ENCODE measurements at places on chromosomes 3 and 15.
A peak's percentile ranks its signal among the peaks of the same experiment; 100 is the strongest.

GRCh38 chr3:184078851-184079250, 18.0 kb upstream of the HTR3E start:
- no peak for DNase-seq

DNA sequence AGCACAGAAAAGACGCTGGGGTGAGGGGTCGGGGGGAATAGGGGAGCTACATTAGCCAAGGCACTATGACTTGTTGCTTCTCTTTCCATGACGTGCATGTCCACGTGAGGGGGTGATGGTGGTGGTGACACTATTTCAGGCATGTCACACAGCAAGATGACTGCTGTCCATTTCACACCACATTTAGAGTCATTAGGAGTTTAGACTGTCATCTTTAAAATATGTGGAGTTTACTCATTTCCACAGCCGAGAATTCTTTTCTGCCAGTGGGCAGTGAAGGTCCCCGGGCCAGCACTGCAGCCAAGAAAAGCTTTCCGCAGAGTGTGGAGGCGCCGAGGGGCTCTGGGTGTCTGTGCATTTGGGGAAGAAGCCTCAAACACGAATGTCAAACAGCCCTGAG, 954 bp upstream of the DGKG start:
- DNase-seq, result no peak

- DNase-seq, result no peak
These were observed 28.6 kb downstream of the RLBP1 start for GRCh38 chr15:89192766-89193165.

- no peak for DNase-seq
These were observed 32.3 kb upstream of the BNIP2 start for GRCh38 chr15:59721411-59721810.

- no peak for DNase-seq
These were observed 29.2 kb upstream of the RPL29 start for GRCh38 chr3:52024765-52025452.

DNA sequence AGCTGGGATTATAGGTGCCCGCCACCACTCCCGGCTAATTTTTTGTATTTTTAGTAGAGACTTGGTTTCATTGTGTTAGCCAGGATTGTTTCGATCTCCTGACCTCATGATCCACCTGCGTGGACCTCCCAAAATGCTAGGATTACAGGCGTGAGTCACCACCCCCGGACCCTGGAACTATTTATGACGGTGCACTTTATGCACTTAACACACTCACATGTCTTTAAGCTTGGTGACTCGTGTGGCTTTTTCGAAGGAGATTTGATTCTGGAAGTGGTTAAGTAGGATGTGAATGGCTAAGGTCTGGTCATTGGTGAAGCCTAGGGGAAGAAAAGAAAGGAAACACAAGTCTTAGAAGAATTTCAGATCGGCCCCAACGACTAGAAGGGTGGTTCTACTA, 20.3 kb downstream of the BBS4 start:
- DNase-seq, result no peak

GRCh38 chr3:183582161-183582560, 26.7 kb upstream of the KLHL6 start:
- no peak for DNase-seq

- DNase-seq, result no peak
These were observed 10.6 kb downstream of the LRIG1 start for GRCh38 chr3:66490214-66490613.

GRCh38 chr15:70343961-70344621, 246.4 kb upstream of the TLE3 start:
- no peak for DNase-seq

DNA sequence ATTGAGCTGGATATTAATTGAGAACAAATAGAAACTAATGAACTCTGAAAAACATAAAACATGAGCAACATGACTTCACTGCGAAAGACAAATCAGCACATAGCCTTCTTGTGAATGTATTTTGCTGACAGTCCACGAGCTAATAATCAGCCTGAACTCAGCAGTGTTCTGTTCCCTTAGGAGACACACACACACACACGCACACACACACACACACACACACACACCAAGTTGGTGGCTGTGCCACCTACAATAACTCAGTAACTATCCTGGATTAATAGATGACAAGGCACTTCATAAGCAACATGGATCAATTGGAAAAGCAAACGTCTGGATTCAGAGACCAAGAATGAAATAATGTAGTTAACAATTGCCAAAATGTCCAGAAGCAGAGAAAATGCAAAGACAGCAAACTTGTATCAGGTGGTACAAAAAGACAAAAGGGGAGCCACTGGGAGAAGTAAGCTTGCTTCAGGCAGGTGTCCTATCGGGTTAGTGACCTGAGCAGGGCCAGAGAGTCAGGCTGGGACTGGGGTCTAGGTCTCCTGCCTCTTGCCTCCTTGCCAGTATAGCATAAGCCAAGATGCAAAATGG, 20.5 kb upstream of the UBE2Q2 start:
- DNase-seq, result no peak

DNA sequence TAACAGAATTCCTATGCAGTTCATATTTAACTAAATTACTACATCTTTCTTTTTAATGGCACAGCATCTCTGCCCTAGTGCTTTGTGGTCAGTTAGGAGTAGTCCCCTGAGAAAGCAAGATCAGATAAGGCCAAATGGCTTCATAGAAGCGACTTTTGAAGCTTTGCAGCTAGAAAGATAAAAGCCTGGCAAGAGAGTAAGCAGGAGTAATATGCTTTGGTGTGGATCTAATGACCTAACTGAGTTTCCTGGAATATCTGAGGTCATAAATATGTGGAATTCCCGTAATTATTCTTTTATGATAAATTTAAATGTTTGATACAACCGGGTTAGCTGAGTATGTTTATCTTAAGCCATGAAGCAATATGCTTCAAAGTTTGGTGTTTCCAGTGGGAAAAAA, 374.9 kb upstream of the LRRC3B start:
- no peak for DNase-seq

DNA sequence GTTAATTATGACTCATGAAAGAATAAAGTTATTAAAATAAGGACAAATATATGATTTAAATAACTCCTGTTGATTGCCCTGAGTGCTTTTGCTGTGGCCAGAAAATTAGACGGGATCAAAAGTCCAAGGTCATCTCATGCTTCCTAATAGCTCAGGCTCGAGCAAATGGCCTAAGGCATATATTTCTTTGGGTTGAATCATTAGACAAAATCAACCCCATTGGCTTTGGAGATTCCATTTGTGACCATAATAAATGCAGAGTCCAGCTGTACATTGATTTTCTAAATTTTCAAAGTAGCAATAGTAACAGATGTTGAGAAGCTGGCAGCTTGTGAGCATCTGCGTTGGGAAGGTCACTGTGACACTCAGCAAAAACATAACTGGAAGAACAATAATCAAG, 464.5 kb upstream of the TGFBR2 start:
- DNase-seq, result no peak

GRCh38 chr3:4996771-4997291, 17.6 kb downstream of the BHLHE40 start:
- peak; percentile 25 for DNase-seq

GRCh38 chr3:160851629-160852210, 95.7 kb downstream of the PPM1L start:
- no peak for DNase-seq

- DNase-seq, result no peak
These were observed 104.0 kb downstream of the KLHL25 start for GRCh38 chr15:85690561-85691231.

DNA sequence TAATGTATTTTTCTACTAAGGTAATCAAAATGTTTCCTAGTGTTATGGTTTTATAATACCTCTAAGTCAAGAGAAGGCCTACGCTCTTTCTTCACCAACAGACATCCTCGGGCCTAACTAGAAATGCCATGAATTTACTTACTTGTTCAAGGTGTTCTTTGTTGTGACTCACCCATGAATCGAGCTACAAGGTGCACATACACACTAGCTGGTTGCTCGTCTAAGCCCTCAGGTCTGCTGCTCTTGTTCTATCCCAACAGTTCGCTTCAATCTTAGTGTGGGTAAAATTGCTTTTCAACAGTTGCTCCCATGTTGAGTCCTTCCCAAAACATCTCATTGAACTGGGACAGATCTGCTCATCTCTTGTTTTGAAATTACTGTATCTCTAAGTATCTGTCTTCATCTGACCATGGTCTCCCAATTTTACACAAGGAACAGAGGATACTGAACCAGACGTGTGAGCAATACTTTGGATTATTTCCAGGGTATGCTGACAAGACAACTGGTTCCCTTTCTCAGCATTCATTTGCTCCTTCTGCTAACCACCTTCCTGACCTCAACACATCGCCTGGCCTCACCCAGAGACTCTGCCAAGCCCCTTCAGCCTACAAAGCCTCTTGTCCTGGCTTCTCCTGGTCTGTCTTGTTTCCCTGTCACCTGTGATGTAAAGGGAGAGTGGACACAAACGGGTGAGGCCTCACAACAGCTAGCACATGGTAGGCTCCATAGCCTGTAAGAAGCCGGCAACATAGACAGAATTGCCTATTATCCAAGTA, 84.2 kb downstream of the NEDD4 start:
- no peak for DNase-seq

DNA sequence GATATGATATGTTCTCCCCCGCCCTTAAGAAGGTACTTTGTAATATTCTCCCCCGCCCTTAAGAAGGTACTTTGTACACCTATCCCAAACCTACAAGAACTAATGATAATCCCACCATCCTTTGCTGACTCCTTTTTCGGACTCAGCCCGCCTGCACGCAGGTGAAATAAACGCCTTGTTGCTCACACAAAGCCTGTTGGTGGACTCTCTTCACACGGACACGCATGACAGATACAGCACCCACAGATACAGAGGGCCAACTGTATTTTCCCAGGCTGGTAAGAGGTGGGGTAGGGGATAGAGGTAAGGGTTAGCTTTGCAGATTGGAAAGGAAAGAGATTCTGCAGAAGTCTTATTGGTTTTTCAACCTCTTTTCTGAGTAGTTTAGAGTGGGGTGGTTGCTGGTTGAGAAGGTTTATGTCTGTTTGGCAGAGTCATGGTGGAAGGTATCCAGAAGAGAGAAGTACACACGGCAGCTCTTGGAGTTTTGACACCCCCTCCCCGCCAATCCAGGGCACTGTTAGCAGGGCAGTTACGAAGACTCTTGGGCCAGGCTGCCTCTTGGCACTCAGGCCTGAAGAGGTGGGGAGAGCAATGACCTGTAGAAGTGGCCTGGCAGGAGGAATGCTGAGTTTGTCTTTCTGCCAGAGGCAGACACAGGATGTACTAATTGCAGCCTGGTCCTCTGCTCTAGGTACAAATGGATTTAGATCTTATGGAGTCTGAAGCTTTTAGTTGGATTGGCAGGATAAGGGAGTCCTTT, 36.0 kb upstream of the IDH2 start:
- DNase-seq, result no peak

DNA sequence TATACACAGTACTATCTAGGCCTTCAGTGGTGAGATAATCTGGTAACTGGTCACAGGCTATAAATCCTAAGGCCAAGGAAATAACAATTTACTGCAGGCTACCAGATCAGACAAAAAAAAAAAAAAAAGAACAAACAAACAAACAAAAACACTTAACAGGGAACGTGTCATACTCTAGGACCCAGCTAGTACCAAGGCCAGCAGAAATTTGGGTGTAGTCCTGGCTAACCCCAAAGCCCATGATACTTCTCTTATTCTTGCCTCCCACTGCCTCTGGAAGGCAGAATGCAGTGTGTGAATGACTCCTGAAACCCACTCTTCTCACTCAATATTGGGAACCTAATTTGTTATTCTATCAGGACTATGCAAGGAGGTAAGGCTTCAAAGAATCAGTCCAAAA, 53.7 kb upstream of the ST3GAL6 start:
- DNase-seq, result no peak

GRCh38 chr3:50150863-50151686, 4.0 kb upstream of the SEMA3F start:
- DNase-seq, result no peak

DNA sequence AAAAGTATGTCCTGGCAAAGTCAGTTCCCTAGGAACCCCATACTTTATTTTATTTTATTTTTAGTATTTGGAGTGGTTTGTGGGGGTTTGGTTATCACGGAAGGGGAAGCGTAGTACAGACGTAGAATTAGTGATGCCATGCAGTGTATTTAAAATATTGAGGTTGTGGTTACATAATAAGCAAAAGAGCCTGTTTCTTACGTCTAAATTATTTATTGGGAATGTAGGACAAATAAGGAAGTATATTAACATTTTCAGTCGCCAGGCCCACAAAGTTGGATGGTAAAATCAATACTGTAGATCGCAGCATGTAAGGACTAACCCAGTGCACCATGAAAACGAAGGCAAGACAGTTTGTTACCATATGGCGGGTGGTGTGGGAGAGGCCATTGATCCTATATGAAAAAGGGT, 558 bp downstream of the DTWD1 start:
- DNase-seq, result no peak

- no peak for DNase-seq
These were observed 90.3 kb downstream of the FMN1 start for GRCh38 chr15:33104212-33104611.

DNA sequence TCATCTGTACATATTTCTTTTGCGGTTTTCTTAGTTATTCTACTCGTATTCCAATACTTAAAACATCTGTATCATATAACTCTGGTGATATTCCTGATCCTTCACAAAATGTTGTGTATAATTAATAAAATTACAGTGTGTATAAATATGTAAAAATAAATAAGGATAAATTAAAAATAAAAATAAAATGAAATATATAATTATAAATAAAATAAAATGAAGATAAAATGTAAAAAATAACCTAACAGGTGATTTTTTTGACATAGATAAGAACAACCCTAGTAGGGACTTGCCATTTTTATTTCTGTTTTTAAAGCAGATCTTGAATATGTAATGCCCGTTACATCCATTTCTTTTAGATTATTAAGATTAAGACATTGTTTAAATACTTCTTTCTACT, 25.6 kb downstream of the IL1RAP start:
- no peak for DNase-seq

DNA sequence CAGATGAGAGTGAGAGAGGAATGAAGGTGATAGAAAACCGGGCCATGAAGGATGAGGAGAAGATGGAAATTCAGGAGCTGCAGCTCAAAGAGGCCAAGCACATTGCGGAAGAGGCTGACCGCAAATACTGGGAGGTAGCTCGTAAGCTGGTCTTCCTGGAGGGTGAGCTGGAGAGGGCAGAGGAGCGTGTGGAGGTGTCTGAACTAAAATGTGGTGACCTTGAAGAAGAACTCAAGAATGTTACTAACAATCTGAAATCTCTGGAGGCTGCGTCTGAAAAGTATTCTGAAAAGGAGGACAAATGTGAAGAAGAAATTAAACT, 88.9 kb downstream of the EOMES start:
- DNase-seq, result no peak

- no peak for DNase-seq
These were observed 190.3 kb downstream of the SATB1 start for GRCh38 chr3:18234717-18235335.

DNA sequence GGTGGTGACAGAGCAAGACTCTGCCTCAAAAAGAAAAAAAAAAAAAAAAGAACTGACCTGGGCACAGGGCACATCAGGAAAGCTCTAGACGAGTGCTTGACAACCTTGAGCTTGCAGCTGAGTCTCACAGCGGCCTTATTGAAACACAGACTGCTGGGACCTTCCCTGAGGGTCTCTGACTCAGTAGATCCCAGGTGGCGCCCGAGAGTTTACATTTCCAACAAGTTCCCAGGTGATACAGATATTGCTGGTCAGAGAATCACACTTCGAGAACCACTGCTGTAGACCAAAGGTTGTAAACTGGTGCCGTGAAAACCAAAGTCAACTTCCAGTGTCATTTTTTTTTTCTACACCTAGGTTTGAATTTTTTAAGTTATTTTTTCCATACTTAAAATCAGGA, 573.2 kb upstream of the MDFIC2 start:
- no peak for DNase-seq
